Motor neuron (in vitro differentiated cells): ENCODE measurements at places on chromosomes 4 and X. TPM values are rescaled to one million over a fixed set of nuclear protein-coding genes. Genes with fewer than 3 reads are reported as not detected.

The TRIM2 gene
- total RNA-seq, result 133 and 134 TPM in 2 replicates

The TCP11X2 gene
- not detected in 2 replicates for total RNA-seq

GRCh38 chr4:31080887-31081286, 360.7 kb downstream of the PCDH7 start:
- peak; percentile 61 for ATAC-seq

- no peak for ATAC-seq
These were observed 64.6 kb upstream of the ENPP6 start for GRCh38 chr4:184282251-184282713.

DNA sequence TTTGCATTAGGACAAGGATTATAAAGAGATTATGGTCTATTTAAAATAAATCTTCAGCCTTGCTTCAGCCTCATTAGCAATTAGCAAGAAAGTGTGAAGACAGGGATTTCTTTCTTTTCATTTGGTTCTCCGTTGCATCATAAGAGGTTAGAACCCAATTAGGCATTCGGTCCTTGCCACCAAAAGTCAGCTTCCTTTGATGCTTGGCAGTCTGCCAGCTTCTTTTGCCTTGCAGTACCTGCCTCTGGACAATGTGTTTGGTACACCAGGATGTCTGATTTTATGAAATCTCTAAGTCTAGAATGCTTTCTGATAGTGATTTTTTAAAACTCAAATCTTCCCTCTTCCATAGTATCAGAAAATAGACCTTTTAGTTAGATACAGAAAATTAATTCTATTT, 12.4 kb downstream of the SMIM20 start:
- ATAC-seq, result no peak

DNA sequence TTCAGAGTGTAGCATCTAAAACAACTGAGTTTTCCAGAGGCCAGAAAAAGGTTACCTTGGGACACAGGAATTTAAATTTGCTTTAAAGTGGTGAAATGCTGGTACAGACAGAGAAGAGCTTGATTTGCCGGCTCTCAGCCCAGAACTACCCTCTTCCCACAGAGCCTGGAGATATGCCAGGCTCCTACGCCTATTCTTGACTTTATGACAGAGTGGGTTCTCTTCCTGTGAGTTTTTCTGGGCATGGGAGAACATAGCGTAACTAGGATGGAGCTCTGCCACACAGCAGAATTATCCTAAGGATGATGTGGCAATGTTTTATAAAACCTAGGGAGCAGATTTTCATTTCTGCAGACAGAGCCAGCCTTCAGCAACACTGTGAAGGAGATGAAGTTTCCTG, 241.8 kb downstream of the GRIA3 start:
- no peak for ATAC-seq

The ETDB gene
- total RNA-seq, result not detected in 2 replicates

- no peak for ATAC-seq
These were observed 2201.6 kb upstream of the TENM3 start for GRCh38 chr4:180041576-180041975.

DNA sequence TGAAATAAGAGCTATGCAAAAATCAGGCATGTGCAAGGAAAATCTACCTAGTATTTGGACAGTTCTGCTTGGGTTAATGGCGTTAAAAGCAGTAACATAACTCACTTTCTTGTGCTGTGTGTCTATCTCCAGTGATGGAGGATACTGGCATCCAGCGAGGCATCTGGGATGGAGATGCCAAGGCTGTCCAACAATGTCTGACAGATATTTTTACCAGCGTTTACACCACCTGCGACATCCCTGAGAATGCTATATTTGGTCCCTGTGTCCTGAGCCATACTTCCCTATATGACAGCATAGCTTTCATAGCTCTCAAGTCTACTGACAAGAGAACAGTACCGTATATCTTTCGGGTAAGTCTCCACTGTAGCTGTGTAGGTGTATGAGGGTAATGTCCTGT, 2.6 kb downstream of the PRDM8 start:
- no peak for ATAC-seq
